HEK293T (cell line): ENCODE measurements at places on chromosomes 1 and 21.

DNA sequence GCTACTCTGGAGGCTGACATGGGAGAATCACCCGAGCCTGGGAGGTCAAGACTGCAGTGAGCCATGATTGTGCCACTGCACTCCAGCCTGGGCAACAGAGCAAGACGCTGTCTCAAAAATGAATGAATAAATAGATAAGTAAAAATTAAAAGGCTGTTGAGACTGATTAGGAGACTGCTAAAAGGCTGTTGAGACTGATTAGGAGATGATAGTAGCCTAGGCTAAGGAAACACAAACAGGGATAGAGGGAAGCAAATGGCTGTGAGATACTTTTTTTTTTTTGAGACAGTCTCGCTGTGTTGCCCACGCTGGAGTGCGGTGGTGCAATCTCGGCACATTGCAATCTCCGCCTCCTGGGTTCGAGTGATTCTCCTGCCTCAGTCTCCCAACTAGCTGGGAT is 28.4 kb downstream of the PRPF38A start:
- DNase-seq: no peak

DNA sequence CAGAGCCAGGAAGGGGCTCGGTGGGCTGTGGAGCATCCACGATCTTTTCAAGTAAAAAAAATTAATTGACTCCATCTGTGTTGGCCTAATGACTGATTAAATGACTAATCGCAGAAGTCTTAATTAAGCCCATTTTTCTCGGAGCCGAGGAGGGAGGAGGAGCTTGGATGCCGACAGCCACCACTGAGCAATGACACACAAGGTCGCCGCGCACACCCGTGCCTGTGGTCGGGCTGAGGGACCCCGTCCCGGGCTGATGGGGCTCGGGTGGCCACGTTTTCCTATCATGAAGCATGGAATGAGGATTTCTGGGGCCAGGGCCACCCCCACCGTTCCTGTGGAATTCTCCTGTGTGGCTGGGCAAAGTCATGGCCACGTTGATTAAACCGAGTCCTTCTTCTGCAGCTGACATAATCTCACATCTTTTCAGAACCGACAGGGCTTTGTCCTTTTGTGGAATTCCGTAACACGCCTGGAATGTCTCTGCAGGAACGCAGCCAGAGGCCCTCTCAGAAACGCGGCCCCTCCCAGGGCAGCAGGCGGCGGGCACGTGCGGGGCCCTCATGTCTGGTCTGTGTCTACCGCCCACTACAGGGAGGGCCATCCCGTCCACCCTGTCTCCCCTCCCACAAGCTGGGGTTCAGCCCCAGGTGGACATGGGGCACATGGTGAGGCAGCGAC is 60.7 kb downstream of the MORN1 start:
- DNase-seq: no peak

GRCh38 chr1:212549503-212550017 is 59.0 kb upstream of the ATF3 start:
- no peak for DNase-seq

- DNase-seq: no peak
Measured at GRCh38 chr1:151026460-151026859, 9.9 kb upstream of the BNIPL start.

DNA sequence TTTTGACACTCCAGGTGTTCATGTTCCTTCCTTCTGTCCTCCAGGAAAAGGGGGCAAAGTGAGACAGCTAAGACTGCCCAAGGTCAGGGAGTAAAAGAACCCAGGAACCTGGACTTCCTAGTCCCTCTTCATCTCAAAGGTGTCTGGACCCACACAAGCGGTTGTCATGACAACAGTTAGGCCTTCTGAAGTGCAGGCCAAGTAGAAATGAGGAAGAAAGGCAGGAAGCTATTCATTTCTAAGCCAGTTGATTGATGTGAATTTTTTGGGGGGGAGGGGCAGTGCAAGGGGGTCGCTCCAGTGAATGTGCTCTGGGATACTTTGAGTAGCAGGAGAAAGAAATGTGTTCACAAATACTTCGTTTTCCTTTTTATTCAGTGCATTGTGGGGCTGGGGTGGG is 114.3 kb downstream of the NAV1 start:
- no peak for DNase-seq

DNA sequence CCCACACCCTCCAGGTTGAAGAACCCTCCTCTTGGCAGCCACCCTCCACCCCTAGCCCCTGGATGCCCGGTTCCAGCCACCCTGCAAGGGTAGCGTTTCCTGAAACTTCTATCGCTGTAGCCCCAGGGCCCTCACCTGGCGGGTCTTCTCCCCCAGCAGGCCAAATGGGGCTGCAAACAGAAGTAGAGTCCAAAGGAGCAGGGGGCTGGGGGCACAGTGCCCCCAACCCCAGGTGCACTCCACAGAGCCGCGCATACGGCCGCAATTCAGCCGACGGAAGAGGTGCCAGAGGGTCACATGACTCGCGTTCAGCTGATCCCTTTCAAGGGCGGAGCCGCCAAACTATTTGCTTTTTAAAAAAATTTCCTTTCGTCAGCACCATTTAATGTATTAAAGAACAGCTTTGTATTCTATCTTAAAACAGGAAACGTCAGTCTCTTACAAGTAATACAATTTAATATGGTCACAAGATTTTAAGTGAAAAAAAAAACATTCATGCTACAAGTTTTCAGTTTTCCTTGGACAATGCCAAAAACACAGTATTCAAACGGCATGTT is at the start of gene GLMP:
Gene GLMP, minus strand, starts transcription at position 289 of the 557 bp plus-strand sequence. Its CDS starts 34 bp downstream, at position 255.
- peak; percentile 76 for DNase-seq

- no peak for DNase-seq
Measured at GRCh38 chr1:23742670-23743286, 493 bp upstream of the ELOA start.

DNA sequence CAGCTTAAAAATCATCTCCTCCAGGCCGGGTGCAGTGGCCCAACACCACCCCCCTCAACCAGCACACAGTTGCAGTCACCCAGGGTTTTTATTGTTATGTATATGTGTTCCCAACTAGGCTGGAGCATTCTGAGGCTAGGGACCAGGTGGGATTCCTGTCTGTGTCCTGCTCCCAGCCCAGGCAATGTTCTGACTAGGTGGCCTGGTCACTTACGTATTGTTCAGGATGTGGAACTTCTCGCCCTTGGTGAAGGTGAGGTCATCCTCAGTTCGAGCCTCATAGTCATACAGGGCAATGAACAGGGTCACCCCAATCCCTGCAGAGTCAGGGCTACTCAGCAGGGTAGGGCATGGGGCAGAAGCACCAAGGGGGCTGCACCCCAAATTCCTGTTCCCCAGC is 12.2 kb downstream of the FGR start:
- no peak for DNase-seq

DNA sequence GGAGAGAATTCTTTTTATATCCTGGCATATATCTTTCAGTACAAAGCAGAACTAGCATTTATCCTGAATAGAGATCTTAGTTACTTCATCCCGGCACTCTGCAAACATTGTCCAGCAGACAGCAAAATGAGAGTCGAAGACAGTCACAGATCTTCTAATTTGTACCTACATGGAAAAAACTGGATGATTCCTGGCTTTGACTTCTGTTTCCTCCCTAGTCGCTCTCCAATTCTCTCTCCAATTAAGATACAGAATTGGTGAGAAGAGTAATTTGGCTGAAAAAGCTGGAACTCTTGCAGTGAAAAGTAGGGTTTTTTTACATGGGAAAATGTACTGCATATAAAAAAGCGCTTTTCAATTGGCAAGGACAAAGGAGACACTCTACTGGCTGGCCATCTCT is 151.1 kb upstream of the C8B start:
- no peak for DNase-seq

GRCh38 chr1:64966158-64966971 is at the start of gene JAK1:
TSS of gene JAK1 (minus strand) at chr1:64966549. CDS start at chr1:64886264, 80,285 bp downstream.
- peak; percentile 100 for DNase-seq

DNA sequence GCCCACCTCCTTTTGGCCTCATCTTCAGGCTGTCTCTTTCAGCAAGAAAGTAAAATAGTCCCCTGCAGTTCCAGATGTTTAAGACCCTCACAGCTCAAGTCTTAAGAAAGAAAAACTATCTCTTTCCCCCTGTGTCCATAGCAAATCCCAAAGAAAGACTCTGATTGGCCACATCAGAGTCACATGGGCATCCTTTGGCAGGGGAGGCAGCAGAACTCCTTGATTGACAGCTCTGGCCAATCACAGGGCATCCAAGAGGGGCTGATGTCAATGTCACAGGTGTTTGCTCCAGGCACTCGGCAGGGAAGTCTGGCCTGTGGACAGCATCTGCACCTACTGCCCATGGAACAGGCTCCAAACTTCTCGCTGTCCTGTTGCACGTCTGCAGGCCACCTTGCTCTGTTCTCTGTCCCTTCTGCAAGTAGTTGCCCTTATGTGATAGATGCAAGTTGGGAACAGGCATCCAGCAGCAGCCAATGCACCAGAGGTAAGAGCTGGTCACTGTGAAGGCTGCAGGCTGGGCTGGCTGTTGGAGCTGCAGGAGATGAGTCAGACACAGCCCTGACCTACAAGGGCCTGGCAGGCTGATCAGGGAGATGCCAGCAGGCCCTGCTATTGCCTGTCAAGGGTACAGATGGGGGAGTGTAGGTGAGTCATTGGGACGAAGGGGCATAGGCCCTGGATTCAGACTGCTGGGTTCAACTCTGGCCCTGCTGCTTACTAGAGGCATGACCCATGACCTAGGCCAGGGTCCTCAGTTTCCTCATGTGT is 96.8 kb upstream of the TMEM51 start:
- no peak for DNase-seq

DNA sequence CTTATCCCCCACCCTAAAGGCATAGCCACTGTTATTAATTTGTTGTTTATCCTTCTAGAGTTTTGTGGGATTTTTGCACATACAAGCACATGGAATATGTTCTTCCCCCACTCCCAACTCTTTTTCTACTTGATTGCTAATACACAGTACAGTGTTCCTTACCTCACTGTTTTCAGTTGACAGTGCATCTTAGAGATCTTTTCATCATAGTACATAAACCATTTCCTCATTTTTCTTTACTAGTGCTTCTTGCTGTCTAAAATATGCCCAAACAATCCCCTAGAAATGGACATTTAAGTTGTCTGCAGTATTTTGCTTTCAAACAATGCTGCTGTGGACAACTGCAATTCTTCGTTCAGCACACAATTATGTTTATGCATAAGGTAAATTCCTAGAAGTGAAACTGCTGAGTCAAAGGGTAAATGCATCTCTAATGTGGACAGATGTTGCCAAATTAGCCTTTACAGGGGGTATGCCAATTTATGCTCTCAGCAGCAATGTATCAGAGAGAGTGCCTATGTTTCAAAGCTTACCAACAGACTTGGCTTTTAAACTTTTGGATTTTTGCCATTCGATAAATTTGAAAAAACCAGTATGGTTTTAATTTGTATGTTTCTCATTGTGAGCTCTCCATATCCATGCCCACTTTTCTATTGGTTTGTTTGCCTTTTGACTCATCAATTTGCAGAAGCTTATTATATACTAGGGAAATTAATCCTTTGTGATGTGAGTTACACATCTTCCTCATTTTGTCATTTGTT is 132.6 kb downstream of the MRPS6 start:
- DNase-seq: no peak

GRCh38 chr21:27817902-27818623 is 851.2 kb upstream of the ADAMTS5 start:
- no peak for DNase-seq

GRCh38 chr1:14377386-14377785 is 221.1 kb upstream of the KAZN start:
- DNase-seq: no peak

DNA sequence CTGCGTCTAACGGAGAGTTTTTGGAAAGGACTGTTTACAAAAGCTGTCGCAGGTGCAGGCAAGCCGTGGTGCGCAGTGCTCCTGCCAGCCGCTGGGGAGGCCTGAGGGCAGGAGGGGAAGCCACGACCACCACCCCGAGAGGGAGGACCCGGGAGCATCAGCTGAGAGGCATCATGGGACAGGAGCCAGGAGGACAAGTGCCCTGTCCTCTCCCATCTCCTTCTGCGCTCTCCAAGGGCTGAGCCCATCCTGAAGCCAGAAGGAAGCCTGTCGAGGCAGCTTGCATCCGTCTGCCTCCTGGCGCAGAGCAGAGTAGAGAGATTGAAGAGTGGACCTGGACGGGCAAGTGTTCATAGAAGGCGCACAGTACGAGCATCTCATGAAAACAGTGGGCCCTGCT is 310.9 kb downstream of the KIF26B start:
- no peak for DNase-seq

DNA sequence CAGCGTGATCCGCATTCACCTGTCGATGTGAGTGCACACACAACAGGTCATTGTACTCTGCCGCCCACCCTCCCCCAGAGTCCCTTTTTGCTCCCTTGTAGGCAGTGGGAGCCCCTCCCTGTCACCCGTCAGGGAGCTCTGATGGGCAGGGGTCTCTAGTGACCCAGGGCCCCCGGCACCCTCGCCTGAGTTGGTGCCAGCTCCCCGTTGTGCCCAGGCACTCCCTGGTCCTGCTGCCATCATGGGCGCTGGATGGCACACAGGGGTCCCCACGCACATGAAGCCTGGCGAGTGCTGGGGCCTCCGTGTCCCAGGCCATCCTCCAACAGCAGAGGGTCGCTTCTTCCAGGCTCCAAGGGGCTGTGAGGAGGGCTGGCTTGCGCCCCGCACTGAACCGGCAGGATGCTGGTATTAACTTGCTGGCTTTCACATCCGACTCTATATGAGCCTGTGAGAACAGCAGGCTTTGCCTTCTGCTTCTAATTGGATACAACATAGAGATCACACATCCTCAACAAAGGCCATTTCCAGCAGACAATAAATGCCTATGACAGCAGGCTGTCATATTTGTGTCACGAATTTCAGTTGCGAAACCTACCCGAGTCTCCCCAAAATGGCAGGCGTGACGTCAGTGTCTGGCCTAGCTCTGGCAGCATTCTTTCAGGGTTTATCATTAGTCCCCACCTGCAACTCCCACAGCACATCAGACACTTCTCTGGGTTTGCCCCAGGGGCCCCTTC is 35.4 kb downstream of the KIAA1614 start:
- DNase-seq: no peak

- DNase-seq: no peak
Measured at GRCh38 chr1:4684864-4685522, 30.6 kb downstream of the AJAP1 start.

- no peak for DNase-seq
Measured at GRCh38 chr1:229037806-229038405, 233.0 kb upstream of the RAB4A start.

DNA sequence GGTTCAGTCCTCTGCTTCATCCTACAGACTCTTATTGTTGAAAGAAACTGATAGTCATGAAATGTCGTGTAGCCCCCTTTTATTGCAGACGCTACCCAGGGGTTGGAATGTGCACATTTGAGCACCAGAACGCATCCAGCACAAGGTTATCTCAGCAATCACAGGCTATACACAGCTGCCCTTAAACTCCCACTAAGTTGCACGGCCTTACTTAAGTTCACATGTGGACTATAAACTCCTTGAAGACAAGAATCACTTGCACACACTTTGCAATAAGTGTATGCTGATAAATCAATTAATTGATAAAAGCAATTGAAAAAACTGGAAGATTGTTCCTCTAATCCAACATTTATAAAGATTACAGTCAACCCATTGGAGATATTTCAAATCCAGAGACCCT is 18.9 kb downstream of the SLC30A10 start:
- DNase-seq: no peak
